Activated gamma-delta T cell treated with Interleukin-2 at 50 U/mL for 16 hours (primary cell): ENCODE measurements at places on chromosomes 3 and 15.

GRCh38 chr3:123050666-123051065 lies 16.2 kb upstream of the PDIA5 start:
- DNase-seq = no peak

DNA sequence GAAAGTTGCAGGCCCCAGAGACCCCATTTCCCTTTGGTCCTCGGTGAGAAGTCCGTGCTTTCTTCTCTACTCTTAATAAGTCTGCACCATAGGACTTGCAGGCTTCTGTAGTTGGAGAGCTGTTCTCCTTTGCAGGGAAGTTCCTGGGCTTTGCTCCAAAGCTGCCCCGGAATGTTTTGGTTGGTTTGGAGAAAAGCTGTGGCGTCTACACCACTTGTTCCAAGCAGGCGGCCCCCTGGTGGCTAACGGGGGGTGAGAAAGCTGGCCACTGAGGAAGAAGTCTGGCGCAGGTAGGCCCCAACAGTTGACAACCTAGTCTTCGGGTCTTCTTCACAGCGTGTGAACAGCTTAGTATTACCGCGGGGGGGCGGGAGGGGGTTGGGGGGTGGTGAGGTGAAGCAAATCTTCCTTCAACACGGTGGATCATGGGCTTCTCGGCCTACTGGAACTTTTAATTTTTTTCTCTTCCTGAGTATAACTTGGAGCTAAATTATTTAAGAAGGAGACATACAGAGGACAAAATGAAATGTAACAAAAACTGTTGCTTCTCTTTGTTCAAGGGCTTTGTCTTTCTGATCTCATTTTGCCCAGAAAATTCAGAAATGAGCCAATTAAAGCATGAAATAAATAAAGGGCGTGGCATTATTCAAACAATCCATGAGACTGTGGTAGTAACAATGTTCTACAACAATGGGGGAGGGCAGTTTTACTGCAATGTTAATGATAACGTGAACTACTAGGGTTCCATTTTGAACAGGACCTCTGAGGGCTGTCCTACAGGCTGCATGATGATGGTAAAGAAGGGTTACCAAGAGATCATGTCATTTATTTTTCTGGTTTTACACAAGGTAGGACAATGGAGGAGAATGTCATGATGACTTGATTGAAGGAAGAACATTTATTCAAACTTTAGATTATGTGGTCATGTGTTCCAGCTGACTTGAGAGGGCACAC lies 2.2 kb upstream of the THRB start:
- no peak for DNase-seq

DNA sequence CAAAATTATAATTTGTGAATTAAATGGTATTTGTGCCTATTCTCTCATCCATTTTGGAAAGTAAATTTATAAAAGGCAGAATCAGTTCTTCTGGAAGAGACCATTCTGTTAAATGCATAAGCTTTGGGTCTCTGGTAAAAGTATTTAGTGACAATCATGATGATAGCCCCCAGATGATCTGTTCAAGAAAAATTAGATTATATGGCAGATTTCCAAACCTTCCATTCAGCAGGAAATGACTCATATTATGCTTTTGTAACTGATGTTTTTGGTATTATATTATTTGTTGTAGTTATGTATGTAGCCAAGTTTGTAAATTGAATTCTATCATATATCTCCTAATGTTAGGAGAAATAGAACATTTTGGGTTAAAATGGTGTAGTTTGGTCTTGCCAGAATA lies 340.8 kb upstream of the DPH6 start:
- no peak for DNase-seq

DNA sequence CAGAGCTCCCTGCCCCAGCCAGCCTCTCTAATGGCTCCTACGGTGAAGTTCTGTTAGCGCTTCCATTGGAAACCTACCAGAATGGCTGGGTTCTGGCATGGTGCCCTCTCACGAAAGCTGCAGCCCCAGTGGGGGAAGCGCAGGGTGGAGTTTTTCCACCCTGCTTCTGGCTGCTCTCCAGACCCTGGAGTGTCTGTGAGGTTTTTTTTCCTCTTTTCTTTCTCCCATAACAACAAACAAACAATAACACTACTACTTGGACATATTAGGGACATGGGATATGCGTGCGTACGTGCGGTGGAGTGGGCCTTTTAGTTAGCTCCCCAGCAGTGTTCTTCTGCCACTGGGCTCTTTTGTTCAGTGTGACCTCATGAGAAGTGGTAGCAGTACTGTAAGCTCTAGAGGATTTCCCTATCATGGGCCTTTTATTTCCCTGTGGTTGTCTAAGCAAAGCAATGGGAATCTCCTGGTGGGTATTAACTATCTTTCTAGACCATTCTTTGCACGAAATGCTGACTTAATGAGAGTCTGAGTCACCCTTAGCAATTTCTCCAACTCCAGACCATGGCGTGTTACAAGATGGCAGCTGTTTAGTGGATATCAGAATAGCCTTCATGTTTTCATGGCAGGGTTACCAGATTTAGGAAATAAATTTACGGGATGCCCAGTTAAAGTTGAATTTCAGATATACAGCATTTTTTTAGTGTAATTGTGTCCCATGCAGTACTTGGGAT lies 161.9 kb downstream of the FNDC3B start:
- no peak for DNase-seq

DNA sequence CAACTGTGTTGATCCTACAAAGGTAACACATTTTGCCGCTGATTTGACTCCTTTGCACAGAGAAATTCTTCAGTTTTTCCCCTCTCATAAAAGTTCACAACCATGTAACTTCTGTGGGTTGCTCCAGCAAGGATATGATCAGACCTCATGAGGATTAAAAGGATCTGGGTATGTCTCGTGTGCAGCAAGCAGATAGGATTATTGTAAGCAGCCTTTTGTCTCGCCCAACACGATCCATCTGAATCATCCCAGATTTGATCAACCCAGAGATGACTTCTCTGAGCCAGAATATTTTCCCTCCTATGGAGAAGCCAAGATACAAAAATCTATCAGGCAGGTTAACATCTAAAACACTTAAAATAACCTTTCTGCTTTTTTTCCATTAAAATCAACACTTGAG lies 12.8 kb upstream of the BNIP2 start:
- DNase-seq = no peak

- DNase-seq = no peak
Observed at GRCh38 chr3:129793942-129794310, 99.6 kb downstream of the TMCC1 start.

DNA sequence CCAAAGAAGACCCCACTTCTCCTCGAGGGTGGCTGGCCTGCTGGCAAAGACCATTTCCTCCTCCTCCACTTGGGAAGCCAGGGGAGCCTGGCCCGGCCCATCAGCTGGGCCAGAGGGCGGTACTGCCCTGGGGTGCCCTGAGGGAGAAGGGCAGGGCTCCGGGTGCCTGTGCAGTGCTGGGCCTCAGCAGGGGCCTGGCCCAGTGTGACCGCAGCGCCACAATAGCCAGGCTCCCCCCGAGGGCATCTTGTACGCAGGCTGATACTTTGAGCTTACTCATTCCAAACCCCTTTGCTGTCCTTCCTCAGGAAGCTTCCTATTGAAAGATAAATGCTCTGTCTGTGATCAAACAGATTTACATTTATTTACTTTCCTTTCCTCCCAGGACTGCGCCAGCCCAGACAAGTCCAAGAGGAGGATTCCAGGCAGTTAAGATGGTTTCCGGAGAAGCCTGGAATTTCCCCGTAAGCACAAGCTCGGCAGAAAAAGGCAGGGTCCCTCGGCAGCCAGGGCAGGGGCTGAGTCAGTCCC lies 240.1 kb downstream of the XXYLT1 start:
- DNase-seq = no peak
